ENCODE measurements at places on chromosomes 12 and 14.

DNA sequence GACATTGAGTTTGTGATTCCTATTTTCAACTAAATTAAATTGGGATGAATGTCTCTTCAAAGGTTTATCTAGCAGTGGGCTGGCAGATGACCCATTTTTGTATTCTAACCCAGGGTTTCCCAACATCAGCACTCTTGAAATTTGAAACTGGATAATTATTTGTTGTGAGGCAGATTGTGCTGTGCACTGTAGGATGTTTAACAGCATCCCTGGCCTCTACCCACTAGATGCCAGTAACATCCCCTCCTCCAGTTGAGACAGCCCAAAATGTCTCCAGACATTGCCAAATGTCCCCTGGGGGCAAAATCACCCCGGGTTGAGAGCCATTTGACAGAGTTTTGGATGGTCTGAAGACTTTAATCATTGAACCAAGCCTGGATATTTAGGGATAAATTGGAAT is 11.1 kb downstream of the DAAM1 start:
- DNase-seq, result no peak

- DNase-seq, result no peak
These were observed 332.3 kb downstream of the TMEM121 start for GRCh38 chr14:105858676-105859025.

DNA sequence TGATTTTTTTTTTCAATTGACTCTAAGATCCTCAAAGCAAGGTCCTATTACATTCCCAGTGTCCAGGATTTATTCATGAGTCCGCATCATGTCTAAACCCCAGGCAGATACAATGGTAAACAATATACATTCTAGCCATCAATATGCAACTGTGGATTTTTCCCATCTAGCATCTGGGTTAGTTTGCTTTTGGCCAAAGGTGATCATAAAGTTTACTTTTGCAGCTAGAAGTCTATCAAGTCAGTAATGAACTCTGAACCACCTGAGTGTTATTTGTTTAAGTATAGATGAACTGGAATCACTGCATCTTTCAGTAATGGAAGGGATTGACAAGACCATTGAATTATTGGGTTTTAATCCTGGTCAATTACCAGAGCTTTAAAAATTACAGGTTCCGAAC is 80.8 kb downstream of the STON2 start:
- DNase-seq, result no peak

DNA sequence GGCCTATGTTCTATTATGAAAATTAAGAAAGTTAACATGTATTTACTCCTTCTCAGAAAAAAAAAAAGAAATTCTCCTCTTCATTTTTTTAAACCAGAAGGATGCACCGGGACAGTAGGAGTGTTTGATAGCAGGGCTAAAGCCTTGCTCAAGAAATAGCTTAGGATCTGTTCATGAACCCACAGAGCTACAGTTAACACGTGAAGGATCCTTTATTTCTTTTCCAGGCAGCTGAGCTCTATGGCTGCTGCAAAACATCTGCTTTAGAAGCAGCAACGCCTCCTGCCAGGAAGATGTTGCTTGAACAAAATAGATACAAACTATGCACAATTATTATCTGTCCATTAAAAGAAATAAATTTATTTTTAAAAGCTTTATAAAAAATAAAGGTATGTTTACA is 254.8 kb downstream of the PRKD1 start:
- DNase-seq, result no peak

DNA sequence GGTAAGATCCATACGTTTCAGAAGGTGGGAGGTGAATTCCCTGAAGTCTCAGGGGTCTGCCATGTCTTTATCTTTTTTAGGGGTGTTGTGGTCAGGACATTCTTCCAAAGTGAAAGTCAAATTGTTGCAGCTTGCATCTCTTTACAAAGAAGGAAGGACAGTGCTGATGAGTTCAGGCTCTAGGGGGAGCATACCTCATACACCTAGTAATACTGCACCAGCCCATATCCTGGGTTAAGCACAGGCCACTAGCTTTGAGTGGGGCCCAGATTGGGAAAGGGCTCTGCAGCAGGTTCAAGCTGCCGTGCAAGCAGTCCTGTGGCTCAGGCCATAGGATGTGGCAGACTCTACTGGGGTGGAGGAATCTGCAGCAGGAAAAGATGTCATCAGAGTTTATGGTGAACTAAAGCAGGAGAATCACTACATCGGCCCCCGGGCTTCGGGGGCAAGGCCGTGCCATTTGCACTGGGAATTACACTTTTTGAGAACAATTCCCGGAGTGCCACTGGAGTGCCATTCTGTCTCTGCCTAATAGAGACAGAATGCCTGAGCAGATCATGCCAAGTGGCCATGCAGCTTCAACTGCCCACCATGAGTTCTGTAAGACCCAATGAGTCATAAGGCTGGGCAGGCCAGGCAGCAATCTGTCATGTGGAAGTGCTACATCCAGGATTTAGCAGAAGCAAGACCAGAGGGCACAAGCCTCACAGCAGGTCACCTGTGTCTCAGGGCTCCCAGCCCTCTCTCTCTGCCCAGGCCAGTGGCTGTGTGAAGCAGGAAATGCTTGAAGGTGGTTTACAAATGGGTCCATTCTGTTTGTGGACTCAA is 32.3 kb downstream of the DIO3 start:
- no peak for DNase-seq

- DNase-seq, result no peak
These were observed 68.5 kb downstream of the NT5DC3 start for GRCh38 chr12:103772367-103773108.

GRCh38 chr14:73491256-73492042 is 716 bp downstream of the RIOX1 start:
- DNase-seq, result no peak

- DNase-seq, result no peak
These were observed 221.8 kb downstream of the MSRB3 start for GRCh38 chr12:65500091-65500900.

GRCh38 chr14:93868165-93868564 is 59.0 kb upstream of the FAM181A start:
- DNase-seq, result no peak

- DNase-seq, result no peak
These were observed 122.0 kb upstream of the HIF1A start for GRCh38 chr14:61573321-61573720.

DNA sequence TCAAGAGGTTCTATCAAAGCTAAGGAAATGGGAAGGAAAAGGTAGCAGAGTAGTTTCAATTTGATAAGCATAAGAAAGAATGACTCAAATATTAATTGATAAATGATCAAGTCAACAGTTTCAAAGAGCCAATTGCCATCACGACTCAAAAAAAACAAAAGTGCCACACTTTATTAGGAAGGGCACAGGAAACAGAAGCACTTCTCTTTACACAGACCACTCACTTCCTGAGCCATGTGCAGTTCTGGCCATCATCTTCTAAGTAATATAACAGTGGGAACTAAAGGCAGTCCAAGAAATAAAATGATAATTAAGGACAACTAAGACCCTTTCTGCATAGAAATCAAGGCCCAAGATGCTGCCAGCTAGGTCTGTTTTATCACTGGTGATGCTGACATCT is 13.2 kb downstream of the TM7SF3 start:
- no peak for DNase-seq

DNA sequence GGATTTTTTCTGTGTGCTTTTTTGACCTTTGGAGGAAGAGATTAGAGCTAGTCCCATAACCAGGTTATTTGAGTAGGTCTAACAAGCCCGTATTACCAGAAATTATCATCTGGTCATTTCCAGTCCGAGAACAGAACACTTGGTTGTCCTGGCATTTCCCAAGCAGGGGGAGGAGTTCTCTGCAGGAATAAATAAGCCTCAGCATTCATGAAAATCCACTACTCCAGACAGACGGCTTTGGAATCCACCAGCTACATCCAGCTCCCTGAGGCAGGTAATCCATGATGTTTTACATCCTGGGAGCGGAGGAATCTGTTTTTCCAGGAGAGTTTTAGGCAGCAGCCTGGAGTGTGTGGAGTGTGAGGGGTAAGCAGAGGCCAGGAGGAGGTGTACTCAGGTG is at the start of gene SERPINA3:
Gene SERPINA3 (plus strand): TSS at position 218 of the 400 bp plus-strand sequence. CDS start 2,051 bp downstream, outside the sequence.
- no peak for DNase-seq

GRCh38 chr14:36129181-36129580 is 47.3 kb downstream of the PTCSC3 start:
- DNase-seq, result peak; percentile 41

- no peak for DNase-seq
These were observed 50.9 kb downstream of the RPH3A start for GRCh38 chr12:112842441-112842840.

- DNase-seq, result no peak
These were observed 38.8 kb downstream of the DIO2 start for GRCh38 chr14:80172375-80173051.

GRCh38 chr12:26612203-26612602 is 220.8 kb downstream of the ITPR2 start:
- no peak for DNase-seq

DNA sequence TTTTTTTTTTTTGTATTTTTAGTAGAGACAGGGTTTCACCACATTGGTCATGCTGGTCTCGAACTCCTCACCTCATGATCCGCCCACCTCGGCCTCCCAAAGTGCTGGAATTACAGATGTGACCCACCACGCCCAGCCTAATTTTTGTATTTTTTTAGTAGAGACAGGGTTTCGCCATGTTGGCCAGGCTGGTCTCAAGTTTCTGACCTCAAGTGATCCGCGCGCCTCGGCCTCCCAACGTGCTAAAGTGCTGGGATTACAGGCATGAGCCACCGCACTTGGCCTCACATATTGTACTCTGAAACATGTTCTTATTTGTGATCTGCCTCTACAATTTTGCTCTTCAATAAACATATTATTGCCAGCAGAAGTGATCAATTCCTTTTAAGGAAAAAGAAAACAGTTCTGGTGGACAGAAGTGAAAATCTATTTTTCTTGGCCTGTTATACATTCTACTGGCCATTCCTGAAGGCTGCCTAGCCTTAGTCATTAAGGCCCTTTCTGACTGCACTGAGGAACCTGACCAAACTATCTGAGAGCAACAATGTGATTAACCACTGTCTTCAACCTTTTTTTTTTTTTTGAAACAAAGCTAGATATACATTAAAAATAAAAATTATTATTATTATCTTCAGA is 36.1 kb downstream of the SNX6 start:
- DNase-seq, result no peak

DNA sequence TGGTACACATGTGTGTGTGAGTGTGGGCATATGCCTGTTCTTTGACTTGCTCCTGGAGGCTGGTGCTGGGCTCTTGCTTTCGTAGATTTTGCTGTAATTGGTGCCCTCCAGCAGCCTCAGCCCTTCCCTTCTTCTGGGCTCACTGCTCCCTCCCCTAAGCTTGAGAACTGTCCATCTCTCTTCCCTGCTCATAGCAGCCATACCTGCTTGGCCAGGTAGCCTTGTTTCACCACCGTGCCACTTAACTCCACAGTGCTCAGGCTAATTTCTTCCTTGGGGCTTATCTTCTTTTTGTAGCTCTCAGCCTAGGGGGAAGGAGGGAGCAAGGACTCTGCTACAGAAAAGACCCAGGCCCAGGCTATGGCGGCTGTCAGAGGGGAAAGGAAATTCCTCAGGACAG is 19.8 kb downstream of the PLEK2 start:
- DNase-seq, result no peak

DNA sequence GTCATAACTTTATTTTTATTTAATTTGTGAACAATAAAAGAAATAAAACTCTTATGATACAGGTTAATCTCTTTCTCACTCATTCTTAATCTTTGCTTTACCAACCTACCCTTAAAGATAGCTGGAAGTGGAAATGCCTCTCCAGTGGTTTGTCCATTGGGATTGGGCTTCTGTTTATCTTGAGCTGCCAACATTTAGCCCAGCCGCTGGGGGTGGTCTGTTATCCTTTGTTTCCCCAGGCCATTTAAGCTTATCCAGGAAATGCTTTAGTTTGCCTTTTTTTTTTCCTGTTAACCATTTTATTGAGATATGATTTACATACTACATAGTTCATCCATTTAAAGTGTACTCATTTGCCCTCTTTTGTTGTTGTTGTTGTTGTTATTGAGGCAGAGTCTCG is 8.2 kb downstream of the TDG start:
- DNase-seq, result no peak

DNA sequence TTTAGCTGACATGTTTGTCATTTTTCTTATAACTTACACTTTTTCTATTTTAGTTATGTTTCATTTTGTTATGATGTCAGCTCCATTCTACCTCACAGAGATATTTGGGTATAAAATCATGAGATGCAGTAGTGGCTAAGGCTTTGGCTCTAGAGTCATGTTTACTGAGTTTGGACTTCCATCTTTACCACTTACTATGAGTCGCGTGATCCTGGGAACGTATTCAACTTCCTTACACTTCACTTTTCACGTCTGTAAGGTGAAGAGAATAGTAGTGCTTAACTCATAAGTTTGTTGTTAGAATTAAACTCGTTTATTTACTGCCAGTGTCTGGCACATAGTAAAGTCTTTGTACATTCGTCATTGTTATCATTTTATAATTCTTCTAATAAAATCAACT is 126.3 kb downstream of the ERC1 start:
- no peak for DNase-seq

DNA sequence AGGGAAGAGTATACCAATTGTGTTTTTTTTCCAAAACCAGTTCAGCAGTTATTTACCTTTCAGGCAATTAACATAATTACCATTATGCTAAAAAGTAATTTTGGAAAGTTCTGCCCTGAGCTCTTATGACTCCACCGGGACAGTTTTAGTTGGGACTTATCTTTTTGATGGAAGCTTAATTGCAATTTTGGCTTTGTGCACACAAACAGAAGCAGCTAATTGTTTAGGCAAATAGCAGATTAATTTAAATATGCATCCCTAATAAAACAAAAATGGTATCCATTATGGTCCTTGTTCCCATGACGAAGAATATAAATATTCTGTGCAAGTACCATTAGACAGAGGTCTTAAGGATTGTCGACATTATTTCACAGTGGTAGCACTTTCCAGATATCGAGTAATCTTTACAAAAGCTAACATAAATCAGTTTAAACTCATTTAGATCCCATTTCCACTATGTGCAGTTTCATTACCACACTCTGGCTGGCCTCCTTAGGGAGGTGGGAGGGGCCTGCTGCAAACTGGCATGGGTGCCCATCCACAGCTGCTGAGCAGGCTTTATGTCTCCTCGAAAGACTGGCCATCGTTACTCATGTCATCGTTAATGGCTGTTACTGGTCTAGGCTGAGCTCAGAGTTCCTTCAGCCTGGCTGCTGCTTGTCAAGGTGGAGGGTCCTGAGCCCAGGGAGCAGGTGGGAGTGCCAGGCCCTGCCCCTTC is 68.2 kb downstream of the FBXW8 start:
- DNase-seq, result no peak

DNA sequence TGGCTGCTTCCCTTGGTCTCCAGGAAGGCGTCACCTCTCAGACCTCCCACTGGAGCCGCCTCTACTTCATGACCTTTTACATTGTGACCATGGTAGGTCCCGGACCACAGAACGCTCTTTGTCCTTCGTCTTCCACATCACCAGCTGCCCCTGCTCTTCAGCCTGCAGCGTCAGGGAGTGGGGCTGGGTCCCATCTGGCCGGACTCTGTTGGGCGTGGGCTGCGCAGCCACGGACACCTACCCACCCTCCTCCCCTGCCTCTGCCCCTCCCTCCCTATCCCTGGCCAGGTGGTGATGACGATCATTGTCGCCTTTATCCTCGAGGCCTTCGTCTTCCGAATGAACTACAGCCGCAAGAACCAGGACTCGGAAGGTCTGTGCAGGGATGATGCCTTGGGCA is 43.3 kb downstream of the SLC8B1 start:
- DNase-seq, result no peak
